ENCODE measurements at places on chromosomes 3 and 15.

GRCh38 chr3:39407773-39408492 is 1.4 kb downstream of the RPSA start:
- DNase-seq, result no peak

DNA sequence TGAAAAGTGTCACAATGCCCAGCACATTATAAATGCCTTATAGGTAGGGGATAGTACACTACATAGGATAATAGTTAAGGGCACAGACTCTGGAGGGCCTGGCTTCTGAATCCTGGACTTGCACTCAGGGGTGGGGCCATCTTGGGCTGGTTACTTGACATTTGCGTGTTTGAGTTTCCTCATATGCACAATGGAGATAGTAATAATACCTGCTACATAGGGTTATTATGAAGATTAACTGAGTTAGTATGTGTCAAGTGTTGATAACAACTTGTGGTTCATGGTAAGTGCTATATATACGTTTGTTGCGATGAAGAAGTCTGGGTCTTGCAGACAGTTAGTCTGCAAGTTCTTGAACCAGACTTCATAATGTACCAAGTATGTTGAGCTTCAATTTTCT is 37.0 kb downstream of the MITF start:
- DNase-seq, result no peak

- DNase-seq, result no peak
Observed at GRCh38 chr15:48667701-48668100, 22.2 kb upstream of the FBN1 start.

DNA sequence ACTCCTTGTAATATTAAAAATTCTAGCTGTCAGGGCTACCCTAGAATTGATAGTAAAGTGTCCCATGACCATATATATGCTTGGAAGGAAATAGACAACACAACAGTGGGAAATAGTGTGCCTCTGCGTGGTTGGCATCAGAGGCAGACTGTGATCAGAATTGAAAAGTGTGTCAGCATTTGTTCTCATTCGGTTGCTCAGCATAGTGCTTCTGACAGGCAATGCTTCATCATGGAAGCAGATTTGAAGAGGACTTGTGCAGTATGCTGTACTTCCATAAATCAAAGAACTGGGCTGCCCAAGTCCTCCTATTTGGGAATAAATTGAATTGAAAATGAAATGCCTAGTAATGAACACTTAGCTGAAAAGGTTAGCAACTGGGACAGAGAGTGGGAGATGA is 435.7 kb downstream of the DIPK2A start:
- no peak for DNase-seq

DNA sequence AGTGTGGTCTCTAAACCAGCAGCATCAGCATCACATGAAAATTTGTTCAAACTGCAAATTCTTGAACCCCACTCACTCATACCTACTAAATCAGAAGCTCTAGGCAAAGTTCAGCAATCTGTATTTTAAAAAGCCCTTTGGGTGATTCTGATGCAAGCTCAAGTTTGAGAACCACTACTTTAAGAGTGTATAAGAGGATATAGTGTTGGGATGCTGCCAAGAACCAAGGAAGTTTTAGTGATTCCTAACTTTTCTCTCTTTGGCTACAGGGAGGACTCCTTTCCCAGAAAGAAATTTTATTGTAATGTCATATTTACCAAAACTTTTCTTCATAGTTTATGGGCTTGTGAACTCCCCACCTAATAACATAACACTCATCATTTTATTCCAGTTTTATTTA is 422.2 kb downstream of the TBC1D5 start:
- no peak for DNase-seq

DNA sequence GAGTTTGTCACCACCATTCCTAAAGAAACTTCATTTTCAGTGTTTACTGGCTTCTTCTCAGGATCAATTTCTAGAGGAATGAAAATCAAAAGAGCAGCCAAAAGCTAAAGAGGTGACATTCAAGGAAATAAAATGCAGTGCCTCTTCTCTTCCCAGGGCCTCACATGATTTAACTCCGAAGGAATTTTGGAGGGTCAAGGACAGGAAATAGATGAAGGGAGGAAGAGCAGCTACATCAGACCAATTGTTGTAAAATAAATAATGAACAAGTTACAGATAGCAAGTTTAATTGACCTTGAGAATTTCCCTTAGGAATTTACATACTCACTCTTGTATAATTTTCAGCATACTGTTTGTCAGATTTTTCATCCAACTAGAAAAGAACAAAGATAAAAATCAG is 78.1 kb downstream of the LRRFIP2 start:
- DNase-seq, result no peak

DNA sequence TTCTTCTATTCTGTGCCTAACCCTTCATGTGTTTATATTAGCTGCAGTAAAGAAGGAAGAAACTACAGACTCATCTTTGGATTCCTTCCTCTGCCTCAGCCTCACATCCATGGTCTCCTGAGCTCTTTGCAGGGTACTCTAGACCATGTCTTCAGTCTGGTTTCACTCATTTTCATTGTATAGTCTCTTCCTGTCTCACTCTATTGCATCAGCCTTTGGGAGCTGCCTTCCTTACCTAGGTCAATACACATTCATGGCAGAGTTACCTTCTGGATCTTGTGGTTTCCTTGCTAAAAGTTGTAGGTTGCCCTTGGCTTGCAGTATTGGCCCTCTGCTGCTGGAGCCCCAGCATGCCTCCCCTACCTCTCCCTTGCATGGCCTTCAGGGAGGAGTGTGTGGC is 31.5 kb upstream of the SCAANT1 start:
- DNase-seq, result no peak

- no peak for DNase-seq
Observed at GRCh38 chr3:137647179-137647578, 116.9 kb upstream of the SOX14 start.

GRCh38 chr15:74423431-74424257 is 10.1 kb downstream of the SEMA7A start:
- DNase-seq, result no peak

DNA sequence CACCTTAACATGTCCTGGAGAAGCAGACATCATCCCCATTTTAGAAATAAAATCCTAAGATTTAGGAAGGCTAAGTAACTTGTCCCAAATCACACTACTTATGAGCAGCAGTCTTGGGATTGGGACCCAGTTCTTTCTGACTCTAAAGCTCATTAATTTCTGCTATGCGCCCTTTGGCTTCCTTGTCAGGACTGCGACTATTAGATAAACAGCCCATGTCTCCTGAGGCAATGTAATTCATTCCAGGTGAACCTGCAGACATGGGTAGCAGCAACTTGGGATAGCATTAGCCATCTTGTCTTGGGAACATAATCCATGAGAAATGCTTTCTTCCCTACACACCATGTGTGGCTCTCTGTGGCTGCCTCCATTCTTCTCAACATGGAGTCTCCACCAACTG is 32.3 kb upstream of the FBN1 start:
- no peak for DNase-seq

All from stimulated activated CD8-positive, alpha-beta memory T cell treated with anti-CD3 and anti-CD28 coated beads, Interleukin-4, amount 100 ng/mL, for 4 hours (primary cell).